A549 treated with CORT108297 at 1 μM for 4 hours (cell line): ENCODE measurements at places on chromosomes 2 and 18. TPM values are rescaled to one million over a fixed set of nuclear protein-coding genes. Genes with fewer than 3 reads are reported as not detected.

Gene POTEJ
- total RNA-seq, result not detected in 5 replicates

Gene AFF3
- 0.01 to 0.16 TPM (median 0.06 TPM) in 5 replicates for total RNA-seq

Gene PPM1G
- total RNA-seq, result 161 to 174 TPM (median 170 TPM) in 5 replicates

Gene CIDEA
- total RNA-seq, result not detected in 5 replicates

Gene KCNK3
- total RNA-seq, result 0.53 to 1.2 TPM (median 1.0 TPM) in 5 replicates

Gene FOXI3
- 0.05 TPM in 1 of 5 replicates, not detected in the others for total RNA-seq

Gene ANKRD62
- not detected in 5 replicates for total RNA-seq
